ENCODE measurements at places on chromosomes 1 and 21.
A peak's percentile ranks its signal among the peaks of the same experiment; 100 is the strongest.

GRCh38 chr1:230204842-230205241 lies 137.8 kb downstream of the GALNT2 start:
- DNase-seq: no peak

DNA sequence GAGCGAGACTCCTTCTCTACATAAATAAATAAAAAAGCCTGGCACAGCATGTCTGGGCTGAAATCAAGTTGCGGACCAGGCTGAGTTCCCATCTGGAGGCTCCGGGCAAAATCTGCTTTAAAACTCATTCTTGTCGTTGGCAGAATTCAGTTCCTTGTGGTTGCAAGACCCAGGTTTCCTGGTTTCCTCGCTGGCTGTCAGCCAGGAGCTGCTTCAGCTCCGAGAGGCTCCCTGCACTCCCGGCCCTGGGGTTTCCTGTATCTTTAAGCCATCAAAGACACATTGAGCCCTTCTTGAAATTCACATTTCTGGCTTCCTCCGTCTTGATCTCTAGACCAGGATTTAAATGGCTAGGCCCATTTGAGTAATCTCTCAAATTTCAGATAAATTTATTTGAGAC lies 20.6 kb upstream of the SCCPDH start:
- peak; percentile 63 for DNase-seq

DNA sequence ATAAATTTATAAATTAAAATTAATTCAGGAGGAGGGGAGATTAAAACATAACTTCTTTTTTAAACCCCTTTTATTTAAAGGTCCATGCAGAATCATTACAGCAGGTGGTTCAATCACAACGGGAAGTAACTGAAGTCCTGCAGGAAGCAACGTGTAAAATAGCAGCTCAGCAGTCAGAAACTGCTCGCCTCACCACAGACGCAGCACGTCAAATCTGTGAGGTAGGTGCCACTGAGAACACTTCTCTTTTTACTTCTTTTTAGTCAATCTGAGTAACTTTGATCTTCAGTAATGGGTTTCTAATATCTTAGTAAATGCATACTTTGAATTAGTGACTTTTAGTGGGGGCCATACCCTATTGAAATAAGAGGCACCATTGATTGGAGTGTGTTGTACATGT lies 87.0 kb downstream of the CEP350 start:
- no peak for DNase-seq

DNA sequence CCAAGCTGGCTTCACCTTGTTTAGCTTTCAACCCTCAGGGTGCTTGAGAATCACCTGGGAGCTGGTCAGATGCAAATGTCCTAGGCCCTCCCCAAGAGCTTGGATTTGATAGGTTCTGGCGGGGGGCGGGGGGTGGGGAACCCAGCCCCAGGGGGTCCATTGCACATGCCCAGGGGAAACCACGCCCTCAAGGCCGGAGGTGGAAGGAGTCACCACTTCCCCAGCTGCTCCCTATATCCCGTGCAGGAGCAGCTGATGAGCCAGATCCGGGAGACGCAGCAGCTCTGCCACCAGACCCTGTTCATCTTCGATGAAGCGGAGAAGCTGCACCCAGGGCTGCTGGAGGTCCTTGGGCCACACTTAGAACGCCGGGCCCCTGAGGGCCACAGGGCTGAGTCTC lies 5.8 kb downstream of the TOR3A start:
- DNase-seq: peak; percentile 11

- DNase-seq: no peak
Observed at GRCh38 chr21:15753741-15754140, 24.0 kb downstream of the USP25 start.

- DNase-seq: peak; percentile 26
Observed at GRCh38 chr1:98749152-98749756, 87.7 kb downstream of the SNX7 start.

GRCh38 chr1:168734946-168735345 lies 5.9 kb upstream of the DPT start:
- no peak for DNase-seq

- no peak for DNase-seq
Observed at GRCh38 chr1:164534863-164535610, 23.9 kb upstream of the PBX1 start.

GRCh38 chr1:198157847-198158725 lies 1.3 kb downstream of the NEK7 start:
- DNase-seq: peak; percentile 33

DNA sequence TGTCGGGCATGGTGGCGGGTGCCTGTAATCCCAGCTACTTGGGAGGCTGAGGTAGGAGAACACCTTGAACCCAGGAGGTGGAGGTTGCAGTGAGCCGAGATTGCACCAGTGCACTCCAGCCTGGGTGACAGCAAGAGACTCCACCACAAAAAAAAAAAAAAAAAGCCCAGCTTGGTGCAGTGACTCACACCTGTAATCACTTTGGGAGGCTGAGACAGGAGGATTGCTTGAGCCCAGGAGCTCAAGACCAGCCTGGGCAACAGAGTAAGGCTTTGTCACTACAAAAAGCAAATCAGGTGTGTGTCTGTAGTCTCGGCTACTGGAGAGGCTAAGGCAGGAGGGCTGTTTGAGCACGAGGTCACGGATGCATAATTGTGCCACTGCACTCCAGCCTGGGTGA lies 5.0 kb upstream of the H6PD start:
- no peak for DNase-seq

DNA sequence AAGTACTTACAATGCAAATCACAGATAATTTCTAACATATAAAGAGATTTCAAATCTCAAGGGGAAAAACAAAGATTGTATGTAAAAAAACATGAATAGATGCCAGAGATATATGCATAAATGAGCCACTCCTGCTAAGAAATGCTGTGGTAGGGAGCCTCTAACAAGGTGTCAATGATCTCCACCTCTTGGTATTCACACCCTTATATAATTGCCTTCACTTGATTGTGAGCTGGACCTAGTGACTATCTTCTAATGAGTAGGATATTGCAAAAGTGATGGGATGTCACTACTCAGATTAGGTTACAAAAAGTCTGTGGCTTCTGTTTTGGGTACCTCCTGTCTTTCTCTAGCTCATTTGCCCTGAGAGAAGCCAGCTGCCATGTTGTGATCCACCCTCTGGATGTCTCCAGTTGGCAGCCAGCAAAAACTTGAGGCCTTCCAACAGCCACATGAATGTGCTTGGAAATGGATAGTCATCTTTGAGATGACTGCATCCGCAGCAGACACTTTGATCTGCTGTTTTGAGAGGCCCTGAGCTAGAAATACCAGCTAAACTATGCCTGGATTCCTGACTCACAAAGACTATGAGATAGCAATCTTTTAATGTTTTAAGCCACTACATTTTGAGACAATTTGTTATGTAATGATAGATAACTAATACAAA lies 196.1 kb upstream of the FGGY start:
- peak; percentile 49 for DNase-seq

DNA sequence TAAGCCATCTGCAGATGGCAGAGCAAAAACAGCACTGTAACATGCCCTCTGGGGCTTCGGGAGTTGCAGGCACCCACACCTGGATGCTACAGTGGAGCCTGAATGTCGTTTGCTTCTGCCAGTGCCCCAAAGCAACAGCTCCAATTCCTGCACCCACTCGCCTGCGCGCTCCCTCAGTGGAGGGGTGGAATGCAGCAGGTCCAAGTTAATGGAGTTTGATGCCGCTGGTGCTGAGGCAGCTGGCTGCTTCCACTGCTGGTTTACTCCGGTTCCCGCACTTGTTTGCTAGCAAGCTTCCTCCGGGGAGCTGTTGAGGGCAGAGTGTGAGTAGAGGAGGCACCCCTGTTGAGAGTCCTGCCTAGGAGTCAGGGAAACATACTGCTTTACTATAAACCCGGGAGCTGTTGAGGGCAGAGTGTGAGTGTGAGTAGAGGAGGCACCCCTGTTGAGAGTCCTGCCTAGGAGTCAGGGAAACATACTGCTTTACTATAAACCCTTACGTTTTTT lies 584.0 kb upstream of the TMPRSS15 start:
- DNase-seq: no peak

GRCh38 chr1:116268211-116268610 lies 104.8 kb upstream of the ATP1A1 start:
- peak; percentile 8 for DNase-seq

GRCh38 chr1:154547105-154547732 lies 11.2 kb downstream of the UBE2Q1 start:
- no peak for DNase-seq

GRCh38 chr1:85417017-85417416 lies 47.9 kb downstream of the DDAH1 start:
- DNase-seq: no peak

DNA sequence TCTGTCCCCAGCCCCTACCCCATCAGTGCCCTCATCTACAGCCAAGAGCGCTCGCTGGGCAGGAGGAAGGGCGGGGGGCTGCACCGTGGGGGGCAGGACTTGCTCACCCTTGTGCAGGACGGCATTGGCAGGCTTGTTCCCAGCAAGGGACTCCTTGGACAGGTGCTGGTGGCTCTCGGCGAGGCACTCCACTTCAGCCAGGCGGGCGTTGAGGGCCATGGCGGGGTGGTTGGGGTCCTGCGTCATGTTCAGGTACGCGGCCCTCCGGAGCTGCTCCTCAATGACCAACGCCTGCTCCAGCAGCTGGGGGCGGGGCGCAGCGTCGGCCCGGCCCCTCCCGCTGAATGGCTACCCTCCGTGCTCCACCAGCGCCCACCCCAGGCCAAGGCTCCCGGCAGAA lies 64.0 kb downstream of the KCNAB2 start:
- no peak for DNase-seq

DNA sequence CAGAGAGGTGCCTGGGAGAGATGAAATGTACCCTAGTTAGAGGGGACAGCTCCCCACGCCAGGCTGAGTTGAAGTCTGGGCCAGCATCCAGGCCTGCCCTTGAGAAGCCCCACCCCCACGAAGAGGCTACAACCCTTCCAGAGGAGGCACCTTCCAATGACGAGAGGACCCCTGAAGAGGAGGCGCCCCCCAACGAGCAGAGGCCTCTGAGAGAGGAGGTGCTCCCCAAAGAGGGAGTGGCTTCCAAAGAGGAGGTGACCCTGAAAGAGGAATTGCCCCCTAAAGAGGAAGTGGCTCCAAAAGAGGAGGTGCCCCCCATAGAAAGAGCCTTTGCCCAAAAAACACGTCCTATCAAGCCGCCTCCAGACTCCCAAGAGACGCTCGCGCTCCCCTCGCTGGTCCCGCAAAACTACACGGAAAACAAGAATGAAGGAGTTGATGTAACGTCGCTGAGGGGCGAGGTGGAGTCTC lies 3.1 kb downstream of the EVA1B start:
- DNase-seq: no peak

GRCh38 chr1:233027046-233027445 lies 76.6 kb downstream of the NTPCR start:
- DNase-seq: no peak

- DNase-seq: no peak
Observed at GRCh38 chr1:19665186-19665495, 466 bp downstream of the HTR6 start.

DNA sequence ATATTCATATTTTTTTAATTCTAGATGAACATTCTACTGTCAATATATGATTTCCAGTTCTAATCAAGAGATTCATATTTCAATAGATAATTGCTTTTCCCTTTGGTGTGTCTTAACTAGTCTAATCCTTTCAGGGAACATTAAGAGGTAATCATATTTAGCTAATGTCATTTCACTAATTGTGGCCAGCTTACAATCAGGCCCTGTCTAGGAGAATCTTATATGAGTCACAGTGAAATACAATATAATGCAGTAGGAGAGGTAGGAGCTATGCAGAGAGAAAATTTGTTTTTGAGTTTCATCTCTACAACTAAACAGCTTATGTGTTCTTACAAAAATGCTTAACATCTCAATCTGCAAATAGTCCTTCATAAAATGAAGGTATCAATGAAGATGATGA lies 85.9 kb downstream of the DPYD start:
- no peak for DNase-seq

- DNase-seq: peak; percentile 92
Observed at GRCh38 chr1:53107570-53108322, 34.7 kb downstream of the SLC1A7 start.

- DNase-seq: no peak
Observed at GRCh38 chr1:5753549-5754421, 238.4 kb downstream of the NPHP4 start.

GRCh38 chr21:27067226-27067625 lies 100.3 kb upstream of the ADAMTS5 start:
- DNase-seq: no peak

DNA sequence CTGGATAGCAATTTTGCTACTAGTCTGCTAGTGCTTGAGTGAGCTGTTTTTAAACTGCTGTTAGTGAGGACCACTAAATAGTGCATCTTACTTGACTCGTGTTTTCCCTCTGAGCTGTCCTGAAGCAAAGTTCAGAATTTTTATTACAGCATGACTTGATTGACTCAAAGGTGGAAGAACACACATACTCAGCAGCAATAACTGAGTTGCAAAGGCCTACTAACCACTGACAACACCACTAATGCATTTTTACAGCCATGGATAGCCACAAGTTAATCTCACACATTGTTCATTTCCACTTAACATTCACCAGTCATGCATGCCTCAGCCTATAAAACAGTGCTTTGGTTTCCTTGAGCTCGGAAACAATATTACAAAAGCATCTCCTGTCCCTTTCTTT lies 148.7 kb downstream of the RUNX1 start:
- no peak for DNase-seq

GRCh38 chr1:94765958-94766357 lies 54.2 kb upstream of the SLC44A3 start:
- no peak for DNase-seq

GRCh38 chr1:29845910-29846309 lies 609.6 kb downstream of the PTPRU start:
- no peak for DNase-seq

DNA sequence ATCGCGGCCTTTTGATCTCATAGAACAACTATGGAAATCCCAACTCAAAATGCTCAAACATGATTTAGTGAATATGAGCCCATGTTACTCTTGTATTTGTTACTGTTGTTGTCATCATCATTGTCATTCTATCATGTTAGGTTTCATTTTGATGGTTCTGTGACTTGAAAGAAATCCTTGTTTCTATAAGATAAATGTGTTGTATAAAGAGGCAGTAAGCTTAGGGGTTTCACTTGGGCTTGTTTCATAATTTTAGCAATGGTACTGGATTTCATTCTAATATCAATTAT lies 15.3 kb upstream of the GBP5 start:
- no peak for DNase-seq

DNA sequence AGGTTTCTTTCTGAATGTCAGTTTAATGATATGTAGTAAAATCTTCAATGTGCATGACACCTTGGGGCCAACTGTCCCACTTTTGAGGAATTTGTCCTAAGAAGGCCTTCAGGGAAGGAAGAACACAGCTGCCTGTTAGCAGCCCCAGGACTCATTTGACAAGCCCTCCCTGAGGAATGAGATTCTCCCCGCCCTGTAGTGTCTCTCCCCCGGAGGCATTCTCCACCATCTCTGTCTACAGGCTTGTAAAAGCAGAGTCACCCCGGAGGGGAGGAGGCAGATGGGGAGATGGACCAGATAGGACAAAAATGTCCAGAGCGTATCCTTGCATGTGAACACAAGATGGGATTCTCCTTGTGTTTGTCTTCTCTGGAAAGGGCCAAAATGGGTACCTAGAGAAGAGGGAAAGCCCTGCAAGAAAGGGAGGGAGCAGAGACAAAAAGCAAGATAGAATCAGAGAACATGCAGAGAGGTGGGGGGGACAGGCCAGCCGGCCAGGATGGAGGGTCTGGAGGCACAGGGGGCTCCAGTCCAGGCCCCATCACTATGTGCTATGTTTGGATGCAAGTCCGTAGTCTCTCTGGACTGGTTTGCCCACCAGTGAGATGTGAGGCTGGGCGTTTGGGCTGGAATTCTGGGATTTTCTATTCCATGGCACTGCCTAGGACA lies 12.0 kb upstream of the WNT3A start:
- no peak for DNase-seq

GRCh38 chr1:246455476-246455875 lies 51.6 kb downstream of the SMYD3 start:
- DNase-seq: no peak

Data from fibroblast of skin of scalp (primary cell).